ENCODE measurements at places on chromosomes 1 and 21. TPM values are rescaled to one million over a fixed set of nuclear protein-coding genes. Genes with fewer than 3 reads are reported as not detected.

DNA sequence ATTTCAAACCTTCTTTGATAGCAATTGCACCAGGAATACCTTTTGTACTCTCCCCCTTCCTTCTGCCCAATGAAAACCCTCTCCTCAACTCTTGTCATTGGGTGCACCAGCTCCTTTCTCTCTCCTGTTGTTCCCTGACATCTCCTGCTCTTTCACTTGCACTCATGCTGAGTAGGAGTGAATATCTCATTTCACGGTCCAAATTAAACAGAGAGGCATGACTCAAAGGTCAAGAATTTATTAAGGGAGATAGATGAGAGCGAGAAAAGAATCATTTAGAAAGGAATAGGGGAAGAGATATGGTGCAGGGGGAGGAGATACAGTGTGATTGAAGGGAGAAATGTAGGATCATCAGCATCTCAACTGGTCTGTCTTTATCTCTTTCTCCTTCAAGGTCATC, 22.1 kb downstream of the AIM2 start:
- peaks cover 36% of the 10 kb centered on the region for H3K4me1 ChIP-seq
- DNase-seq, result no peak
- peak overlapping the region; percentile 41 for H3K27ac ChIP-seq
- peak overlapping the region; percentile 41 for H3K4me3 ChIP-seq
- H3K36me3 ChIP-seq, result peaks cover 59% of the 10 kb centered on the region

- H3K36me3 ChIP-seq, result no peaks in the 10 kb centered on the region
- H3K4me3 ChIP-seq, result no peak overlapping the region
- H3K27ac ChIP-seq, result no peak overlapping the region
- no peak for DNase-seq
- H3K4me1 ChIP-seq, result no peaks in the 10 kb centered on the region
- peaks cover 11% of the 10 kb centered on the region for H3K27me3 ChIP-seq
Measured at GRCh38 chr1:183859831-183860230, 54.9 kb downstream of the RGL1 start.

- DNase-seq, result no peak
- H3K4me1 ChIP-seq, result no peaks in the 10 kb centered on the region
- H3K36me3 ChIP-seq, result peaks cover 5% of the 10 kb centered on the region
Measured at GRCh38 chr21:27213303-27213702, 246.4 kb upstream of the ADAMTS5 start.

LRRC38 gene
- not detected for total RNA-seq

ASAP3 gene
- total RNA-seq, result not detected

RGS4 gene
- total RNA-seq, result not detected
